H4 (cell line): ENCODE measurements at places on chromosomes 6 and 20. TPM values are rescaled to one million over a fixed set of nuclear protein-coding genes. Genes with fewer than 3 reads are reported as not detected.

The SLC35D3 gene
- not detected in 2 replicates for total RNA-seq

The PROKR2 gene
- not detected in 2 replicates for total RNA-seq

The TULP1 gene
- not detected in 2 replicates for total RNA-seq

The MATN4 gene
- total RNA-seq = not detected in 2 replicates
